ENCODE measurements at places on chromosomes 5 and 9.

- DNase-seq: no peak
Measured at GRCh38 chr5:61689153-61689846, 357.2 kb downstream of the ZSWIM6 start.

GRCh38 chr9:119365291-119366027, 3.8 kb downstream of the BRINP1 start:
- DNase-seq: peak; percentile 11

DNA sequence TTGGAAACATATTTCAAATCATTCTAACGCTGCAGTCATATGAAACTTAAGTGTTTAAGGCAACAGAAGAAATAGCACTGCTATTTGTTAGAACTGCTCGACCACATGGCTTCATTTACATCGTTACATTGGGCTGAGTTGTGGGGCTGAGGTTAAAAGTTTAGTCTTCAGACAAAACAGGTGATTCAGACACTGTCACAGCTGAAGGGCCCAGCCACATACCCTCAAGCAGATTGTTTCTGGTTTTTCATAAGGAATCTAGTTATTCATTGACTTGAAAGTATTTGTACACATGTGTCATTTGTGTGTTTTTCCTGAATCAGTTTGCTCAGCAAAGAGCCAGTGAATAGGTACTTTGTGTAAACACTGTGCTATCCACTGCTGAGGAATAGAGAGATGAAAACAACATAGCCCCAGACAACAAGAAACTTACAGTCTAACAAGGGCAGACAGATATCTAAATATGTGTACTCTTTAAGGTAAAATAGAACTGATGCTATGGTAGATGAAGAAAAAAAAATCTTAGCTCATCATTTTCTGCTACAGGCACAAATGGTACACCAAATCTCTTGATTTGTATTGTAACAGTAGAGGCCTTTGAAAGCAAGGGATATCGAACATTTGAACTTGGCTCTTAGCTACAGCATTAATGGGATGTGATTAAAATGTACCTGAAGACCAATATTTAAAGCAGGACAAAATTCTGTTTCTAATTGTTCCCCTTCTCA, 357.6 kb upstream of the RPS23 start:
- no peak for DNase-seq

DNA sequence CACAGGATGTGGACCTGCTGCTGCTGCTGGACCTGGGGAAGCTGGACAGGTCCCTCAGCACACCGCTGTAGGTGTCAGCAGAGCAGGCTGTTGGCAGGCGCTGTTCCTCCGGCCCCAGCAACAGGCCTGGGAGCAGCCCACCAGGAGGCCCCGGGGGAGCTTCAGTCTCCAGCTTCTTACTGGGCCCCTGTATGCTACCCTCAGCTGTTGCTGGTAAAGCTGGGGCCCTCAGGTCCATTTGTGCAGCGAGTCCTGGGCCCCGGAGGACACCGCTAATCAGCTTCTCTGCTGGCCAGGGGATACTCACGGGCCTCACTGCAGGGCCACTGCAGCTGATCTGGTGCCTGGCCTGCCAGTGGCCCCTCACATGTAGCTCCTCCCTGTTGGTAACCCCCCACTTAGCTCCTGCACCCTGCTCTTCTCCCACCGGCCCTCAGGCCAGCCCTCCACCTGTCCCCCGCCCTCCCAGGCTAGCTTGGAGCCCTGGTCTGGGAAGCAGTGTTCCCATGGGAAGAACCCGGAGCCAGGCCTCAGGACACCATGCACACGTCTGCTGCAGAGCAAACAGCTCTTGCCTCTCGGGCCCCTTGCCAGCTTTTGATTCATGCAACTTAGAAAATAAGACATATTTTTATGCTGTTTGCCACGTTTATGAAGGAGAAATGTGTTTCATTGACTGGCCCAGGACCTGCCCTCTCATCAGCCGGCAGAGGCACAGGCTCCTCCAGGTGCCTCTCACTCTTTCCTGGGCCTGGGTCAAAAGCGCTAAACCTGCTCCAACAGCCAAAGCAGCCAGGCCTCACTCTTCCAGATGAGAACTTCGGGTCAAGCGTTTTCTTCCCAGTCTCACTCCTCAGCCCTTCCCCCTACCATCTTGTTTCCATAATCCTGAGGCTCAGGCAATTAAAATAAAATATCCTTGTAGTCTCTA, 61.0 kb upstream of the ADAMTS2 start:
- no peak for DNase-seq

- DNase-seq: no peak
Measured at GRCh38 chr5:172405226-172406107, 48.9 kb downstream of the SH3PXD2B start.
